Chondrocyte (in vitro differentiated cells): ENCODE measurements at places on chromosomes 6 and 20. TPM values are rescaled to one million over a fixed set of nuclear protein-coding genes. Genes with fewer than 3 reads are reported as not detected.

PHACTR3 gene
- not detected in 3 replicates for total RNA-seq

CGAS gene
- total RNA-seq, result 1.0 to 1.7 TPM (median 1.6 TPM) in 3 replicates

DNA sequence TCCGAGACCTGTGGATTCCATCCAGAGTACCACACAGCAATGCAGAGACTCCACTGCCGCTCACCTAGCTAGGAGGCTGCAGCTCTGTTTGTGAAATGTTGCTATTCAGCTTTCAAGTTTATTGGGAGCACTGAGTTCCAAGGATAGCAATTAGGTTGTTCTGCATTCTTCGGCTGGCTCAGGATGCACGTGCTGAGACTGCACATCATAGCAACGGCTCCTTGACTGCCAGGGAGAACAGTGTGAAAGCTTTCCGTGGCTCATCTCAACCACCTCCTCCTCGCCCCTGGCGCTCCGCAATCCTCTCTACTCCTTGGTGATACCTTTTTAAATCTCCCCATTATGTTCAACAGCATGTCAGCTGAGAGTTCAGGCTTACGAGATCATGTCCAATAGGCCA lies 116.6 kb downstream of the TSHZ2 start:
- no peak for DNase-seq

GRCh38 chr6:43970913-43971775 lies 156.1 kb downstream of the MRPL14 start:
- peak; percentile 27 for DNase-seq

GRCh38 chr6:28225056-28225834 lies at the start of gene ZSCAN9:
Gene ZSCAN9 (plus strand): TSS chr6:28225275. CDS start chr6:28227085, 1,810 bp downstream.
- DNase-seq, result no peak

DNA sequence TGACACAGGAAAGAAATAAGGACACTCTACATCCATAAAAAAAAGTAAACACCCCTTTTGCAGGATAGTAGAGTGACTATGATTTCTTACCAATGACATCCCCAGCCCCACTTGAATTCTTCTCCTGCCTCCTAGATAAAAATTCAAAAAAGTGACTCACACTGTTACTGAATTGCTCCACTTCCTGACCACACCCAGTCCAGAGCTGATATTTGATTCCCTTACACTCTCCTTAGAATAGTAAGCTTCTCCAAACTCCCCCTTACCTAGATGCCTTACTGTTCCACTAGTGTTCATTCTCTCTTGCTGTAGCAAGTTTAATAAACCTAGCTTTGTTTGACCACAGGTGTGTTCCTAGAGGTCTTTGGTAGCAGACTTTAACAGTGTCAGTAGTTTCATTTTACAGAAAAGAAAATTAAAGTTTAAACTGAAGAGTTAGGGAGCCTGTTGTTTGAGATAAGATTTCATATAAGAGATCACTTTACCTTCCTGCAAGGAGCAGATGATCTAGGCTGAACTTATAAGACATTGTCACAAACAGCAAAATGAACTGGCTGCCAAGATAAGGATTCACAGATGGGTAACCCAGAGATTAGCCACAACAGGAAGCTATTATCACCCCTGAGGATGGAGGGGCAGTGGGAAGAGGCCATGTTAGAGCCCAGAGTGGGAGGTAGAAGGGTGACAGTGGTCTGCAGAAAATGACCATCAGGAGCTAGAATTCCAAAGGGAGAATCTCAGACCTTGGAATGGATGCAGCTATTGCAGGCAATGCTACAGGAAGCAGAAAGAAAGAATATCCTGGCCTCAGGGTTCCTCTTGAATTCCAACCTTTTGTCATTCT lies 28.4 kb upstream of the BTN3A2 start:
- no peak for DNase-seq
